ENCODE measurements at places on chromosomes 7 and 10.

GRCh38 chr7:33680682-33681081, 224.7 kb upstream of the BMPER start:
- peaks cover 2% of the 10 kb centered on the region for H3K36me3 ChIP-seq
- H3K27me3 ChIP-seq: no peaks in the 10 kb centered on the region
- no peak overlapping the region for H3K4me3 ChIP-seq
- no peak for DNase-seq
- H3K4me1 ChIP-seq: no peaks in the 10 kb centered on the region
- no peak overlapping the region for H3K27ac ChIP-seq

GRCh38 chr7:38321515-38321944, 48.1 kb upstream of the TARP start:
- DNase-seq: no peak
- no peak overlapping the region for H3K27ac ChIP-seq
- peaks cover 26% of the 10 kb centered on the region for H3K4me1 ChIP-seq
- H3K27me3 ChIP-seq: no peaks in the 10 kb centered on the region
- peak overlapping the region; percentile 66 for H3K4me3 ChIP-seq
- H3K36me3 ChIP-seq: no peaks in the 10 kb centered on the region

- H3K27me3 ChIP-seq: peaks cover 50% of the 10 kb centered on the region
- H3K36me3 ChIP-seq: no peaks in the 10 kb centered on the region
- H3K4me3 ChIP-seq: peak overlapping the region; percentile 88
- H3K4me1 ChIP-seq: peaks cover 28% of the 10 kb centered on the region
- peak; percentile 53 for DNase-seq
- peak overlapping the region; percentile 60 for H3K27ac ChIP-seq
Observed at GRCh38 chr7:79452032-79452494, 1.4 kb downstream of the MAGI2 start.

- H3K36me3 ChIP-seq: no peaks in the 10 kb centered on the region
- H3K27ac ChIP-seq: no peak overlapping the region
- no peaks in the 10 kb centered on the region for H3K27me3 ChIP-seq
- H3K4me1 ChIP-seq: no peaks in the 10 kb centered on the region
- no peak overlapping the region for H3K4me3 ChIP-seq
- DNase-seq: no peak
Observed at GRCh38 chr7:134699899-134700298, 53.2 kb downstream of the BPGM start.

- H3K4me3 ChIP-seq: no peak overlapping the region
- no peaks in the 10 kb centered on the region for H3K27me3 ChIP-seq
- no peaks in the 10 kb centered on the region for H3K36me3 ChIP-seq
Observed at GRCh38 chr10:71343392-71343773, 24.3 kb downstream of the SLC29A3 start.

DNA sequence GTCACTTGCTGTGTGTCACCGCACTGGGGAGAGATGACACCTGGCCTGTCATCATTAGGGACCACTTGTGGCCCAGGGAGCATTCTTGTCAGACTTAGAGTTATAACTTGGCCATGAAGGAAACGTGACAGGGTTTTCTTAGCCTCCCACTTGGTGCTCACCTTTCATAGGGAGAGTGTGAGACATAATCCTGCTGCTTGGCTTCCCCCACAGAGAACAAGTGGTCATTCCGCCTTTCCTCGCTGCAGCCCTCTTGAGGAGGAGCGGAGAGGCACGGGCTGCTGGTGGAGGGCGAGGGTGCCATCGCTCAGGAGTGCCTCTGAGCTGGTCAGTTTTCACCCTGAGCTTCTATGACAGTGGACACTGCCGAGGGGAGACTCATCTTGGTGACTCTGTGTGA, 125.0 kb upstream of the GJD4 start:
- H3K4me3 ChIP-seq: no peak overlapping the region
- DNase-seq: no peak
- peak overlapping the region; percentile 31 for H3K27ac ChIP-seq

GRCh38 chr7:21364801-21365271, 63.0 kb upstream of the SP4 start:
- peaks cover 57% of the 10 kb centered on the region for H3K4me1 ChIP-seq
- no peaks in the 10 kb centered on the region for H3K27me3 ChIP-seq
- H3K27ac ChIP-seq: peak overlapping the region; percentile 94
- no peak for DNase-seq
- no peaks in the 10 kb centered on the region for H3K36me3 ChIP-seq
- H3K4me3 ChIP-seq: peak overlapping the region; percentile 76

DNA sequence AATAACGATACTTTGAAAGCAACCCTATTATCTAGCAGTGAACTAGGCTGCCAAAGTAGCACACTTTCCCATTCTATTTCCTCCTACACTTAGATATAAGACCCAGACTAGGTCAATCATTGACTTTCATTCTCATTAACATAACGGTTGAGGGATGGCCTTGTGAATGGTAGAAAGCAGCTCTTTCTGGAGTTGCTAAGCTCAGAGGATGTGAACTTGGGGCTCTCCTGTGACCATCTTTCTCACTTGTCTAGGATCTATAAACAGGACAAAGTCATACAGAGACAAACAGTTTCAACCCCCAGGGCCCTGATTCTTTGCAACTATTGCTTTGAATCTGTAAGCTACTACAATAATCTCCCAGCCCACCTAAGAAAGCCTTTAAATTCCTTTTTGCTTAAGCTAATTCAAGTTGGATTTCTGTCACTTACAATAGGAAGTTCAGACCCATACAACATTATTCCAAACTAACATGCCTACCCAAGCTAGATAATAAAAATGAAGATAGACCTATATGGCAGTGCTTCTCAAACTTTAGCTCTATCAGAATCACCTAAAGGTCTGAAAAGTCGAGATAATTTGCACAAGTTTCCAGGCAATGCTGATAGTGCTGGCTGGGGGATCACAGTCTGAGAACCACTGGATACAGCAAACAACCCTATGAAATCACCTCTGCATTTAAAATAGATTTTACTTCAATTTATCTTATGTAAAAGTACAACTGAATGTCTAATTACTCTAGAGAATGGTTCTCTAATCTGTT, 16.7 kb downstream of the P4HA1 start:
- no peak overlapping the region for H3K4me3 ChIP-seq
- H3K4me1 ChIP-seq: peaks cover 20% of the 10 kb centered on the region
- H3K27ac ChIP-seq: peak overlapping the region; percentile 34

DNA sequence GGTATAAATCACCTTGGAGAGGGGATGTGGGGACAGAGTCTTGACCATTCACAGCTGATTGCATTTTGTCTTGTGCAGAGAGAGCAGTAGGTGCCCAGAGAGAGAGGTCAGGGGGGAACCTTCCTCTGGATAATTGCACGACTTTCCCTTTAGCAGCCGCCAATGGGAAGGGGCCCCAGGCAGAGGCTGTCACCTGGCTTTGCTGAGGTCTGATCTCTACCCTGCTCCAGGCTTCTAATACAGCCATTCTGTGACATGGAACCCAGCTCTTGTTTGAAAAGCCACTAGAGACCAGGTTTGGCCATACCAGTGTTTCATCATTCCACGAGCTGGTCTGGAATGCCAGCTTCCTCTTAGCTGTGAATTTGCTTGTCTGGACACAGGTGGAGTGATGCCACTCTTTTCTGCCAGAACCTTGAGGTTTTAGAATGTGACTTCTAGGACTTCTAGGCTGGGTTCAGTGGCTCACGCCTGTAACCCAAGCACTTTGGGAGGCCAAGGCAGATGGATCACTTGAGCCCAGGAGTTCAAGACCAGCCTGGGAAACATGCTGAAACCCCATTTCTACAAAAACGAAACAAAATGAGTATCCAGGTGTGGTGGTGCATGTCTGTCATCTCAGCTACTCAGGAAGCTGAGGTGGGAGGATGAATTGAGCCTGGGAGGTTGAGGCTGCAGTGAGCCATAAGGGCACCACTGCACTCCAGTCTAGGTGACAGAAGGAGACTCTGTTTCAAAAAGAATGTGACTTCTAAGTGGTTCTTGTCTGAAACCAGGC, 159.9 kb downstream of the CAMK1D start:
- H3K36me3 ChIP-seq: no peaks in the 10 kb centered on the region
- H3K4me3 ChIP-seq: no peak overlapping the region
- peak; percentile 12 for DNase-seq
- no peaks in the 10 kb centered on the region for H3K27me3 ChIP-seq

DNA sequence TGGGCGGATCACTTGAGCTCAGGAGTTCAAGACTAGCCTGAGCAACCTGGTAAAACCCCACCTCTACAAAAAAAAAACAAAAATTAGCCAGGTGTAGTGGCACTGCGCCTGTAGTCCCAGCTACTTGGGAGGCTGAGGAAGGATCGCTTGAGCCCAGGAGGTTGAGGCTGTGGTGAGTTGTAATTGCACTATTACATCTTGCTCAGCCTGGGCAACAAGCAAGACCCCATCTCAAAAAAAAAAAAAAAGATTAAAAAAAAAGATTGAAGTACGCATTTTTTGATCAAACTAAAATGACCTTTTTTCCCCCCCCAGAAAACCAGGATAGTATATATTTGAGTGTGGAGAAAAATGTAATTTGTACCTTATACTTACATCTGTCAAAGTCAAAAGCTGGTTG, 10.6 kb downstream of the ZC3HC1 start:
- no peak for DNase-seq
- peaks cover 1% of the 10 kb centered on the region for H3K36me3 ChIP-seq
- no peaks in the 10 kb centered on the region for H3K4me1 ChIP-seq
- H3K27ac ChIP-seq: no peak overlapping the region

DNA sequence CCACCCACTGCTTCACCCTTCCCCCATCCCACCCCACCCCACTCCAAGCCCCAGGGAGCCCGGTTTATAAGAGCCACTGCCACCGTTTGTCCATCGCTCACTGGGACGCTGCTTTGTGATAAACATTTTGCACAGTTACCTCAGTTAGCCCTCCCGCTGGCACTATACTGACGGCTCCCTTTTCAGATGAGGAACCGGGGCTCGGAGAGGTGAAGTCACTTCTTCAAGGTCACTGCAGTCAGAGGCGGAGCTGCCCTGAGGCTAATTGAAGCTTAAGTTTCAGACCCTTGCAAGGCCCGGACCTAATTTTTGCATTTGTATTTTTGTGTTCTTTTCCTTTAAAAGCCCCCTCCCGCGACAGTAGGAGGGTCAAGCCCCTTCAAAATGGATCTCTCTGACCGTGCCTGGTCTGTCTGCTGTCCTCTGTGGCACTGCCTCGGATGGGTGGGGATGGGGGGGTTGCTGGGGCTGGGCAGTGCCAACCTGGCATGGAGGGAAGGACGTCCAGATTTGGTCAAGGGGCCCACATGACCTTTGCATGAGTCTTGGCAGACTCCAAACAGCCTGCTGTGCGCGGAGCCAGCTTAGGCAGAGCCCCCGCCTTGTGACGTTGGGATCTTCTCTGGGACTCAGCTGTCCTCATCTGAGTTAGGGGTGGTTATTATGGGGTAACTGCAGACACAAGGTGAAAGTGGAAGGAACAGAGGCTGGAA, 17.7 kb upstream of the NODAL start:
- no peak for DNase-seq
- peaks cover 4% of the 10 kb centered on the region for H3K4me1 ChIP-seq
- H3K4me3 ChIP-seq: no peak overlapping the region
- H3K27ac ChIP-seq: no peak overlapping the region

GRCh38 chr10:74753442-74754211, 72.8 kb upstream of the KAT6B start:
- no peaks in the 10 kb centered on the region for H3K27me3 ChIP-seq
- no peak overlapping the region for H3K4me3 ChIP-seq
- H3K4me1 ChIP-seq: peaks cover 17% of the 10 kb centered on the region
- H3K36me3 ChIP-seq: no peaks in the 10 kb centered on the region
- no peak overlapping the region for H3K27ac ChIP-seq

DNA sequence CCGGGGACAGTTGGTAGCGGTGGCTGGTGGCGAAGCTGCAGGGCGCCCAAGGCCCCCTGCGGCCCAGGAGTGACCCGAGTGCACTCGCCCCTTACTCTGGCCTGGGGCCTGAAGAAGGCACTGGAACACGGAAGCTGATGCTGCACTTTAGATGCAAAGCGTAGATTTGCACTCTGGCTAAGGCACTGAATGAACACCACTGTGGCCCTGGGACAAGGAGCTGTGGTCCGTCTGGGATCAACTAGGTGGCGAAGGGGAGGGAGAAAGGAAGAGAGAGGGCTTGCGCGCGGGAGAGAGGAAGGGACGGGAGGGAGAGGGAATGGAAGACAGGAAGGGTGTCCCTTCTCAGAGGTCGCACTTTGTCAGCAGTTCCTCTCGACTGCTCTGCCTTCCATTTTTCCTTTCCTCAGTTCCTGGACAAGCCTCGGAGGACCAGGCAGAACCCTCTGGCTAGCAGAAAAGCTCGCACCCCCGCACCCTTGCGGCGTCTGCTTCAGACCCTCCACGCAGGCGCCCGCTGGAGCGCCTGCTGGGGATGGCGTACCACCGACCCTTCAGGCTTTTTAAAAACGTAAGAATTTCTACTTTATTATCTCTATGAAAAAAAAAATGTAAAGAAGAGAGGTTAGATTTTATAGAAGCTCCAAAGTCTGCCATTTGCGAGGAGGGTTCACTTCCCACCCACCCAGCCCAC, 1.2 kb downstream of the FERD3L start:
- no peak overlapping the region for H3K27ac ChIP-seq
- peaks cover 45% of the 10 kb centered on the region for H3K27me3 ChIP-seq
- no peaks in the 10 kb centered on the region for H3K4me1 ChIP-seq
- DNase-seq: no peak
- no peak overlapping the region for H3K4me3 ChIP-seq

GRCh38 chr10:17764142-17764541, 12.1 kb downstream of the TMEM236 start:
- no peak for DNase-seq
- no peaks in the 10 kb centered on the region for H3K36me3 ChIP-seq
- no peak overlapping the region for H3K4me3 ChIP-seq
- H3K27ac ChIP-seq: no peak overlapping the region
- H3K4me1 ChIP-seq: no peaks in the 10 kb centered on the region

DNA sequence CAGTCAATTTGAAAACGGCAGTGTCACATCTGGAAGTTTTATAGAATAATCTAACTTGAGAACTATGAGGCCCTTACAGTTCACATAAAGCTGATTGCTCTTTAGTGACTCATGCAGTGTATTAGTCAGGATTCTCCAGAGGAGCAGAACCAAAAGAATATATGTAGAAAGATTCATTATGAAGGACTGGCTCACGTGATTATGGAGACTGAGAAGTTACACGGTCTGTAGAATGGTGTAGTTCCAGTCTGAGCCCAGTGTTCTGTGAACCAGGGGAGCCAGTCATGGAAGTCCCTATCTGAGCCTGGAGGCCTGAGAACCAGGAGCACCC, 21.5 kb downstream of the RBM33 start:
- H3K27me3 ChIP-seq: no peaks in the 10 kb centered on the region
- peak overlapping the region; percentile 93 for H3K27ac ChIP-seq
- H3K4me1 ChIP-seq: peaks cover 86% of the 10 kb centered on the region
- DNase-seq: no peak

GRCh38 chr7:16284581-16284980, 136.8 kb downstream of the CRPPA start:
- no peaks in the 10 kb centered on the region for H3K27me3 ChIP-seq
- no peaks in the 10 kb centered on the region for H3K4me1 ChIP-seq
- H3K27ac ChIP-seq: no peak overlapping the region
- no peak for DNase-seq
- H3K36me3 ChIP-seq: no peaks in the 10 kb centered on the region

- no peak overlapping the region for H3K4me3 ChIP-seq
- H3K36me3 ChIP-seq: no peaks in the 10 kb centered on the region
- DNase-seq: no peak
- peaks cover 5% of the 10 kb centered on the region for H3K27me3 ChIP-seq
- H3K27ac ChIP-seq: no peak overlapping the region
Observed at GRCh38 chr10:1529806-1530413, 207.4 kb downstream of the ADARB2 start.

- H3K27ac ChIP-seq: no peak overlapping the region
- no peak for DNase-seq
- peaks cover 9% of the 10 kb centered on the region for H3K4me1 ChIP-seq
- H3K4me3 ChIP-seq: no peak overlapping the region
Observed at GRCh38 chr7:114864278-114864677, 57.6 kb upstream of the MDFIC start.

GRCh38 chr7:44276571-44277221, 48.7 kb downstream of the CAMK2B start:
- H3K36me3 ChIP-seq: no peaks in the 10 kb centered on the region
- peaks cover 7% of the 10 kb centered on the region for H3K27me3 ChIP-seq
- H3K4me1 ChIP-seq: peaks cover 5% of the 10 kb centered on the region
- H3K4me3 ChIP-seq: no peak overlapping the region

Data from activated T-cell treated with anti-CD3 and anti-CD28 coated beads, Interleukin-2, amount 50 U/mL, for 72 hours (primary cell).